Activated naive CD8-positive, alpha-beta T cell treated with anti-CD3 and anti-CD28 coated beads, Interleukin-2, amount 10 ng/mL, durations not matched to agents 7 days and 5 days (primary cell): ENCODE measurements at places on chromosomes 11 and 22. TPM values are rescaled to one million over a fixed set of nuclear protein-coding genes. Genes with fewer than 3 reads are reported as not detected.

The OR2D2 gene
- total RNA-seq, result not detected

The OR5P2 gene
- total RNA-seq, result not detected

The OAF gene
- total RNA-seq, result 2.4 TPM

The CLTCL1 gene
- total RNA-seq, result 0.62 TPM

The MUC15 gene
- not detected for total RNA-seq

The CABP7 gene
- total RNA-seq, result 0.09 TPM

- no peaks in the 10 kb centered on the region for H3K36me3 ChIP-seq
- DNase-seq, result no peak
- no peak overlapping the region for H3K4me3 ChIP-seq
- no peak overlapping the region for H3K27ac ChIP-seq
- H3K4me1 ChIP-seq, result peaks cover 2% of the 10 kb centered on the region
Measured at GRCh38 chr22:40753114-40753513, 66.0 kb downstream of the SLC25A17 start.

GRCh38 chr11:62627713-62628112 is 5.9 kb upstream of the B3GAT3 start:
- H3K27me3 ChIP-seq, result no peaks in the 10 kb centered on the region
- DNase-seq, result no peak
- no peak overlapping the region for H3K4me3 ChIP-seq
- H3K27ac ChIP-seq, result peak overlapping the region; percentile 66
- peaks cover 4% of the 10 kb centered on the region for H3K4me1 ChIP-seq
- H3K36me3 ChIP-seq, result peaks cover 31% of the 10 kb centered on the region

GRCh38 chr11:34905666-34906065 is 10.5 kb downstream of the APIP start:
- peaks cover 27% of the 10 kb centered on the region for H3K36me3 ChIP-seq
- no peak overlapping the region for H3K27ac ChIP-seq
- no peaks in the 10 kb centered on the region for H3K27me3 ChIP-seq
- DNase-seq, result no peak
- H3K4me3 ChIP-seq, result no peak overlapping the region

DNA sequence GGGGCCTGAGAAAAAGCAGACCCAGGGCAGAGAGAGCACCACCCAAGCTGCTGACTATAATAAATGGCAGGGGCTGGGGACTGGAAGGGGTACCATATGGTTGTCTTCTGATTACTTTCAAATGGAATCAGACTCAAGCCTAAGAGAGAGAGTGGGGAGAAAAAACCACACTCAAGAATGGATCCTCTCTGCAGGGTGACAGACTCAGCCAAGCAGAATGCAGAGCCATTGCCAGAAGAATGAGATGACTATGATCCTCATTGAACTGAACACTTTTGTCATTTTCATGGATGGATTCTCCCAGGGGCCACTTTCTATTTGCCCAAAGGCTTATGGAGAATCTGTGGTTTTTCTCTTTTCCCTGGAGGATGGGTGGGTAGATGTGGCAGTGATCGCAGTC is 8.7 kb downstream of the UBASH3B start:
- H3K4me3 ChIP-seq, result no peak overlapping the region
- no peak for DNase-seq
- no peak overlapping the region for H3K27ac ChIP-seq
- peaks cover 18% of the 10 kb centered on the region for H3K36me3 ChIP-seq
- peaks cover 54% of the 10 kb centered on the region for H3K4me1 ChIP-seq

- no peak overlapping the region for H3K4me3 ChIP-seq
- no peak overlapping the region for H3K27ac ChIP-seq
- no peaks in the 10 kb centered on the region for H3K36me3 ChIP-seq
- H3K4me1 ChIP-seq, result no peaks in the 10 kb centered on the region
- no peaks in the 10 kb centered on the region for H3K27me3 ChIP-seq
Measured at GRCh38 chr11:132054822-132055221, 684.4 kb downstream of the NTM start.

- H3K27ac ChIP-seq, result no peak overlapping the region
- peaks cover 2% of the 10 kb centered on the region for H3K27me3 ChIP-seq
- H3K36me3 ChIP-seq, result no peaks in the 10 kb centered on the region
- H3K4me1 ChIP-seq, result no peaks in the 10 kb centered on the region
- DNase-seq, result no peak
- H3K4me3 ChIP-seq, result no peak overlapping the region
Measured at GRCh38 chr11:130711193-130711592, 205.1 kb downstream of the SNX19 start.

- H3K27me3 ChIP-seq, result peaks cover 5% of the 10 kb centered on the region
- H3K4me3 ChIP-seq, result no peak overlapping the region
- H3K36me3 ChIP-seq, result peaks cover 10% of the 10 kb centered on the region
- peaks cover 19% of the 10 kb centered on the region for H3K4me1 ChIP-seq
Measured at GRCh38 chr11:62122076-62122475, 1.7 kb upstream of the INCENP start.

- H3K36me3 ChIP-seq, result no peaks in the 10 kb centered on the region
- H3K27me3 ChIP-seq, result peaks cover 19% of the 10 kb centered on the region
- H3K27ac ChIP-seq, result no peak overlapping the region
- DNase-seq, result no peak
- H3K4me1 ChIP-seq, result peaks cover 6% of the 10 kb centered on the region
Measured at GRCh38 chr11:119683783-119684182, 45.2 kb downstream of the NECTIN1 start.

GRCh38 chr11:117229931-117230285 is 2.0 kb downstream of the PCSK7 start:
- H3K27me3 ChIP-seq, result no peaks in the 10 kb centered on the region
- no peak for DNase-seq
- peak overlapping the region; percentile 96 for H3K27ac ChIP-seq

DNA sequence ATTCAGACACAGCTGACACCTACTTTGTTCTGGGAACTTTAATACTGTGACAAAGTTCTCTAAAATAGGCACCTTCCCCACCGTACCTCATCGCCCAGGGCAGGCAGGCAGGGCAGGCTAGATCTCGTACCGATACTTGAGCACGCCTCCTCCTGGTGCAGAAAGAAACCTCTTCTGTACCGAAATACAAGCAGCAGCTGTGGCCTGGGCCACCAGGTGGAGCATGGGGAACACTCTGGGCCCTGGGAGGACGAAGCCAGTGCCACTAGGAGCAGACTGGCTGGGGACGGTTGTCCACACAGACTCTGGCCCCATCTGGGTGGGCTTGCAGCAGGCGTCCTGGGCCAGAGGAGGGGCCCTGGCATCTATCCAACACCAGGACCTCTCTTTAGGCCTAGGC is 12.8 kb downstream of the PMM1 start:
- no peak overlapping the region for H3K27ac ChIP-seq
- no peak overlapping the region for H3K4me3 ChIP-seq
- peaks cover 3% of the 10 kb centered on the region for H3K36me3 ChIP-seq
- H3K27me3 ChIP-seq, result no peaks in the 10 kb centered on the region
- no peaks in the 10 kb centered on the region for H3K4me1 ChIP-seq

GRCh38 chr11:44634401-44635281 is 69.2 kb downstream of the CD82 start:
- H3K4me3 ChIP-seq, result no peak overlapping the region
- no peaks in the 10 kb centered on the region for H3K36me3 ChIP-seq
- H3K27ac ChIP-seq, result no peak overlapping the region
- peaks cover 15% of the 10 kb centered on the region for H3K27me3 ChIP-seq

DNA sequence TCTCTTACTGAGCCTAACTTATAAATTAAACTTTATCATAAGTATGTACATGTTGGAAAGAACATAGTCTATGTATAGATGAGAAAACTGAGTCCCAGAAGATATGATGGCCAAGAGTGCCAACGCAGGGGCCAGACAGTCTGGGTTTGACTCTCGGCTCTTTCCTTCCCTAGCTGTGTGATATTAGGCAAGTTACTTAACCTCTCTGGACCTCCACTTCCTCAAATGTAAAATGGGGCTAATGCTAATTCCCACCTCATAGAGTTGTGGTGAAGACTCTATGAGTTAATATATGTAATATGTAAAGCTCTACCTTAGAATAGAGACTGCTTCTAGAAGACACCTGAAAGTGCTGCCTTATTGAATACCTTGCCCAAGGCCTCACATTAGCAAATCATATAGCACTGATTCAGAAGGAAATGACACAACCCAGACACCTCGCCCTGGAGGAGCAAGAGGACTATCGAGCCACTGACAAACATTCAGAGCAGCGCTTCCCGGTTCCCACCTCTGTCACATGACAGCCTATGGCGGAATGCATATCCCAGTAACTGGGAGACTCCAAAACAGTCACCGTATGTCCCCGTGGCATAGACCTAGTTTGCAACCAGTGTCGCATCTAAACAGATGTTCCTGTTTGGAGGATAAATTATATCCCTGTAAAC is 11.3 kb upstream of the CCDC86 start:
- H3K4me3 ChIP-seq, result no peak overlapping the region
- no peak for DNase-seq
- H3K27me3 ChIP-seq, result peaks cover 2% of the 10 kb centered on the region
- peaks cover 10% of the 10 kb centered on the region for H3K4me1 ChIP-seq
- H3K27ac ChIP-seq, result no peak overlapping the region

- no peak overlapping the region for H3K27ac ChIP-seq
- H3K36me3 ChIP-seq, result no peaks in the 10 kb centered on the region
Measured at GRCh38 chr22:48208894-48209293, 1446.4 kb downstream of the TBC1D22A start.

GRCh38 chr11:44300844-44301563 is 8.9 kb downstream of the ALX4 start:
- no peaks in the 10 kb centered on the region for H3K36me3 ChIP-seq
- DNase-seq, result no peak
- no peak overlapping the region for H3K4me3 ChIP-seq

DNA sequence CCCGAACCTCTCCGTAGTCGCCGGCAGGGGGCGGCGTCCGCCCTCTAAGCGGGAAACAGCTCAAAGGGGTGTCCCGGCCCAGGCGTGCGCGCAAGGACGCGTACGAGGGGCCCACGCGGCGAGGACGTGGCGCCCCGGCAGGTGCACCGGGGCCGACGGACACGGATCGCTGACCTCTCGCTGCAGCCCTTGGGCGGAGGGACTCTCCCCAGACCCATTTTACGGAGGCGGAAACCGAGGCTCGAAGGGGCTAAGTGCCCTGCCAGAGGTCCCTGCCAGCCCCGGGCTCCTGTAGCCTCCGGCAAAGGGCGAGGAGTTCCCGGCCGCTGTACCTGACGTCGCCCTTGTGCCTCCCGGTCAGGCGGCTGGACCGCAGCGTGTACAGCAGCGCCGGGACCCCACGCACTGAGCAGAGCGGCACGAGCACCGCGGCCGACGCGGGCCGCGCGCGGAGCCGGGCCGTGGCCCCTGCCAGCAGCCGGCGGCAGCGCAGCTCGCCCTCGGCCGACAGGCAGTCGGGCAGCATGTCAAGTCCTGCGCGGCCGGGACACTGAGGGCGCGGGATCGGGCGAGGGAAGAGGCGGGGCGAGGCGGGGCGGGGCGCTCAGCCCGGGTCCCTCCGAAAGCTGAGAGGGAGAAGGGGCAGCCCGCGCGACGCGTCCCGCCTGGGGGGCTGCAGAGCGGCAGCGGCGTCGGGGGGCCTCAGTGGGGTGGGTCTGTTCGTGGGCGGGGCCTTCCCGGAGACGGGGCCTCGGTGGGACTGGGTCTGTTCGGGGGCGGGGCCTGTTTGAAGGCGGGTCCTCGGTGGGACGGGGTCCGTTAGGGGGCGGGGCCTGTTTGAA is at the start of gene NUDT8:
Gene NUDT8 (minus strand): TSS at position 552 of the 842 bp plus-strand sequence. CDS start 26 bp downstream, at position 526.
- peak within 1 kb of the TSS; percentile 91 for H3K27ac ChIP-seq
- peaks cover 16% of the 10 kb centered on the region for H3K4me1 ChIP-seq
- H3K36me3 ChIP-seq, result no peaks in the 10 kb centered on the region
- peak within 1 kb of the TSS; percentile 93 for H3K4me3 ChIP-seq
- peaks cover 2% of the 10 kb centered on the region for H3K27me3 ChIP-seq

- no peak for DNase-seq
- H3K27me3 ChIP-seq, result peaks cover 4% of the 10 kb centered on the region
- no peak overlapping the region for H3K4me3 ChIP-seq
Measured at GRCh38 chr22:19730198-19730597, 6.9 kb downstream of the GP1BB start.

DNA sequence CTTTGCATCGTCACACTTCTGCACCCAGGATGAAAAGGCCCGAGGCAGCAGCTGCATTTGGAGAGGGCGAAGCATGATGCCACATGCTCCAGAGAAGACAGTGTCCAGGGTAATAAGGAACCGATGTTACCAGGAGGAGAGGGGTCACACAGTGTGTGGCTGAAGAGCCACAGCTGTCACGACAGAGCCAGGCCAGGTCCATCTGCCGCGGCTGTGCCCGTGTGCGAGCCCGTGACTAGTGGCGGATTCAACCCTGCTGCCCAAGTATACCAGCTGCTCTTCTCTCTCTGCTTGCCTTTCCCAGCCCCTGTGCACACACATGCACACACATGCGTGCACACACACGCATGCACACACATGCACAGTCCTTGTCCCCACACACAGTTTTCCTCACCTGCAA is 1432.5 kb downstream of the BRD1 start:
- no peak overlapping the region for H3K27ac ChIP-seq
- no peaks in the 10 kb centered on the region for H3K4me1 ChIP-seq
- no peaks in the 10 kb centered on the region for H3K36me3 ChIP-seq
- H3K4me3 ChIP-seq, result no peak overlapping the region
- DNase-seq, result no peak
- H3K27me3 ChIP-seq, result no peaks in the 10 kb centered on the region

GRCh38 chr11:44407211-44407996 is 97.5 kb upstream of the ALX4 start:
- H3K36me3 ChIP-seq, result peaks cover 1% of the 10 kb centered on the region
- no peak overlapping the region for H3K4me3 ChIP-seq
- no peak overlapping the region for H3K27ac ChIP-seq
- peaks cover 7% of the 10 kb centered on the region for H3K27me3 ChIP-seq
- H3K4me1 ChIP-seq, result no peaks in the 10 kb centered on the region

DNA sequence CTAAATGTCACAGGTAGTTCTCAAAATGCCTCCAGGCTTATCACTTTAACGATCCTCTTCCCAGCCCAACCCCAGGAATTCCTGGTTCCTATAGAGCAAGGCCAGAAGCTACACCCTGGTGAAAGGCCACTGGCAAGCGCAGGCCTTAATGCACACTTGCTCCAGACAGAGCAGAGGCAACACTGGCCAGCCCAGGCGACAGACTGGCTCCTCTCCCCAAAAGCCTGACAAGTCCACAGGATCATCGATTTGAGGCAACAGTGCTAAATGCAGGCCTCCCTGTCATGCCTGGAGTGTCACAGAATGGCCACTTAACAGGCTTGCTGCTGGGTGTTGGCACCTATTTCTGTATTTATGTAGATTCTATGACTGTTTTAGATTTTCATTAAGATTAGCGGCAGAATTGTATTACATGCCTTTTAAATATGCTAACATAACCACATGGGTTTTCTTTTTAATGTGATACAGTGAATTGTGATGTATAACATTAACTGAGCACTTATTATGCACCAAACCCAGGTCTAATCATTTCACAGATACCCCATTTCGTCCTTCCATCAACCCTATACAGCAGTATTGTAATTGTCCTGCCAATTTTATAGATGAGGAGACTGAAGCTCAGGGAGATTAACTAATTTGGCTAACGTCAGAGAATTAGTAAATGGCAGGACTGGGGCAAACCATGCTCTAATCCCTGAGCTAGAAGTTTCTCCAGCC is 38.6 kb downstream of the PACSIN2 start:
- H3K4me1 ChIP-seq, result peaks cover 9% of the 10 kb centered on the region
- no peak overlapping the region for H3K4me3 ChIP-seq
- H3K27me3 ChIP-seq, result no peaks in the 10 kb centered on the region
- peaks cover 5% of the 10 kb centered on the region for H3K36me3 ChIP-seq
- H3K27ac ChIP-seq, result no peak overlapping the region

DNA sequence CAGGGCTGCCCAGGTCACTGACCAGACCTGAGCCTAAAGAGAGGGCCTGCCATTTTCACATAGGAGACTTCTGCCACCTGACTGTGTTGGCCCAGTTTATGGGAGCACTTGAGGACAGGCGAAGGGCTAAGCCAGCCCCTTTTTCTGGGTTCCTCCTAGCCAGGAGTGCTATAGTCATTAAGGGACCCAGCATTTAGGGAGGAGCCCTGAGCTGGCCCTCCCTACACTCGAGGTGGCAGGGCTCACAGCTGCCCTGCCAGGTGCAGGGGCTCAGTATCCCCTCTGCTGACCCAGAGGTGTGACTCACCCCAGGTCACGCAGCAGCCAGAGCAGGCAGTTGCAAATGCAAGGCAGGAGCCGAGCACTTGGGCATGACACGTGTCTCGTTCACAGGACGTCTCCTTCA is 86.3 kb upstream of the CRYBB3 start:
- H3K27ac ChIP-seq, result no peak overlapping the region
- H3K4me1 ChIP-seq, result peaks cover 9% of the 10 kb centered on the region
- H3K4me3 ChIP-seq, result no peak overlapping the region
